ENCODE measurements at places on chromosomes 5 and 9. TPM values are rescaled to one million over a fixed set of nuclear protein-coding genes. Genes with fewer than 3 reads are reported as not detected.

Gene PCDHB11
- under 0.01 TPM for total RNA-seq

Gene IL7R
- 14.0 TPM for total RNA-seq

Gene UGT3A2
- not detected for total RNA-seq

Gene SLIT3
- total RNA-seq, result 0.34 TPM

Gene TXNDC8
- not detected for total RNA-seq

Gene FBN2
- 52.6 TPM for total RNA-seq

Gene ZNF366
- total RNA-seq, result not detected

Gene MARCOL
- total RNA-seq, result not detected

Gene PCA3
- not detected for total RNA-seq

Gene TMEM167A
- 38.0 TPM for total RNA-seq

Gene TAF11L10
- total RNA-seq, result not detected

Gene DDX4
- not detected for total RNA-seq

Gene CCL27
- total RNA-seq, result not detected

Gene SV2C
- total RNA-seq, result not detected

Gene GFI1B
- under 0.01 TPM for total RNA-seq

Gene LECT2
- not detected for total RNA-seq

Gene C7
- 3.0 TPM for total RNA-seq

Gene RANBP17
- total RNA-seq, result 4.7 TPM

Gene CDH6
- total RNA-seq, result 0.30 TPM

Gene RMRP
- total RNA-seq, result 46,048 TPM

Gene HACD4
- 4.4 TPM for total RNA-seq

Gene ANXA2R
- 1.6 TPM for total RNA-seq

Gene PROB1
- 1.5 TPM for total RNA-seq

Gene RLN2
- total RNA-seq, result not detected

Gene OMD
- not detected for total RNA-seq

Gene FOXD4
- 0.34 TPM for total RNA-seq

Gene SURF2
- total RNA-seq, result 21.5 TPM

Gene GPR150
- total RNA-seq, result 0.59 TPM

Gene IL13
- not detected for total RNA-seq

Gene DNM1
- 5.7 TPM for total RNA-seq

Gene IRX1
- not detected for total RNA-seq

Gene TMEM215
- not detected for total RNA-seq

Gene SPOCK1
- 1.2 TPM for total RNA-seq

Gene CCDC152
- total RNA-seq, result 4.0 TPM

Gene NRARP
- total RNA-seq, result 1.7 TPM

Gene ADAMTSL1
- 39.1 TPM for total RNA-seq

Gene C9orf78
- total RNA-seq, result 38.5 TPM

Gene WDR36
- 31.4 TPM for total RNA-seq

Gene IQGAP2
- 0.17 TPM for total RNA-seq

Gene IFNA16
- total RNA-seq, result not detected

Gene EGFL7
- 2.1 TPM for total RNA-seq

Gene MAMDC4
- 2.5 TPM for total RNA-seq

Gene DAB2IP
- total RNA-seq, result 10.1 TPM

Gene GFPT2
- 57.5 TPM for total RNA-seq
